Stimulated activated naive CD4-positive, alpha-beta T cell (primary cell): ENCODE measurements at places on chromosomes 13 and 19.

GRCh38 chr13:85520445-85520844, 278.8 kb downstream of the SLITRK6 start:
- no peak for DNase-seq

GRCh38 chr13:41467425-41467945, 10.1 kb downstream of the RGCC start:
- no peak for DNase-seq

- no peak for DNase-seq
Observed at GRCh38 chr13:42973581-42973980, 18.5 kb downstream of the EPSTI1 start.

DNA sequence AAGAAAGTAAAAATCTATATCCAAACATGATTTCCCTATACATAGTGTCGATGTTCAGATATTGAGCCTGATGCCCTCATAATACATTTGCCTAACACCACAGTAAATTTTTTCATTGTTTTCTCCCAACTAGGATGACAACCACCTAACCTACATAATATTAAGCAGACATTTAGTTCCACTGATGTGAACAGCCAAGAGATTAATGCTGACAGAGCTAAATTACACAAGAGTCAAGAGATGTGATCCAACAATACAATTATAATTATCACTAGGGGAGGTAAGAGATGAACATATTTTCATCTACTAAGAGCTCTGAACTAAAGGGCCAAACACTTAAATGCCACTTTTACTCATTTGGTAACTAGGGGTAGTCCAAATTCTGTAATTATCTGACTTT, 145.9 kb downstream of the DACH1 start:
- no peak for DNase-seq
